Stimulated activated CD4-positive, alpha-beta T cell treated with anti-CD3 and anti-CD28 coated beads, TNF-alpha, amount 100 ng/mL, for 48 hours (primary cell): ENCODE measurements at places on chromosomes 13 and 19.

- DNase-seq: no peak
Observed at GRCh38 chr13:39955560-39955959, 300.1 kb downstream of the COG6 start.

DNA sequence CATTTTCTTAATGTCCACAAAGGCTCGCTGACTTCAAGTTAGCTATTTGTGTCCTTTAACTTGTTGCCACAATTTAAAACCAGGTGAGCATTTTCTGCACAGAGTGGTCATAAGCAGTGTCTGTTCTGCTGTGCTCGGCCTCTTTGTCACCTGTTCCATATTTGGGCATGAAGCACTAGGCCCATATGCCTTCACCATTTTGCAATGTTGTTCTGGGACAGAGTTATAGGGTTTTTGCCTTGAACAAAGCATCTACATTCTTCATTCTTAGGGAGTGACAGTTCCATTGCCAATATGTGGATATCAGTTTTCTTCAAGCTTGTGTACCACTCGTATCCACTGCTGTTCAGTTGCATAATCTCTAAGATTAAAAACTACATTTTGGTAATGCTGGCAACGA is 56.1 kb downstream of the LRCH1 start:
- DNase-seq: no peak

DNA sequence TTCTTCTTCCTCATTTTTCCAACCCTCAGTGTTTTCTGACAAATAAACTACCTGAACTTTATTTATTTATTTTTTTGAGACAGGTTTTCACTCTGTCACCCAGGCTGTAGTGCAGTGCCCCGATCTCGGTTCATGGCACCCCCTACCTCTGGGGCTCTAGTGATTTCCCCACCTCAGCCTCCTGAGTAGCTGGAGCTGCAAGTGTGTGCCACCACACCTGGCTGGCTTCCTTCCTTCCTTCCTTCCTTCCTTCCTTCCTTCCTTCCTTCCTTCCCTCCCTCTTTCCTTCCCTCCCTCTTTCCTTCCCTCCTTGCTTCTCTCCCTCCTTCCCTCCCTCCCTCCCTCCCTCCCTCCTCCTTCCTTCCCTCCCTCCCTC is 32.3 kb downstream of the KCTD4 start:
- no peak for DNase-seq

- no peak for DNase-seq
Observed at GRCh38 chr13:107069108-107069776, 501.3 kb upstream of the ARGLU1 start.

- no peak for DNase-seq
Observed at GRCh38 chr19:1230783-1231489, 6.9 kb downstream of the CBARP start.

DNA sequence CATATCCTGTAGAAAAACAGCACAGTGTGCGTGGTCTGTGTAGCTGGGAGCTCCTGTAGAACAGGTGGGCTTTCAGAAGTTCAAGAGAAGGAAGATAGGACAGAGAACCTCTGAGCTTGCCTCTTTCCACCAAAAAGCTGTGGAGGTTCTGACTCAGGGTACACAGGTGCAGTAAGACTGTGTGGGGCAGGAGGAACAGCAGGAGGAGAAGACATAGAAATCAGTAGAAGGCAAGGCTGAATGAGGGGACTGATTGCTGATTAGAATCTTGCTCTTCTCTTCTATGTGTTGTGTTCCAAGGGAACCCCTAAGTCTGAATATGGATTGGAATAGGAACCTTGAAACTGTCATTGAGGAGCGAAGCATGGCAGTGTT is 122.7 kb downstream of the AKAP11 start:
- DNase-seq: no peak

GRCh38 chr19:4374498-4375163 is 25.7 kb downstream of the SH3GL1 start:
- DNase-seq: no peak

DNA sequence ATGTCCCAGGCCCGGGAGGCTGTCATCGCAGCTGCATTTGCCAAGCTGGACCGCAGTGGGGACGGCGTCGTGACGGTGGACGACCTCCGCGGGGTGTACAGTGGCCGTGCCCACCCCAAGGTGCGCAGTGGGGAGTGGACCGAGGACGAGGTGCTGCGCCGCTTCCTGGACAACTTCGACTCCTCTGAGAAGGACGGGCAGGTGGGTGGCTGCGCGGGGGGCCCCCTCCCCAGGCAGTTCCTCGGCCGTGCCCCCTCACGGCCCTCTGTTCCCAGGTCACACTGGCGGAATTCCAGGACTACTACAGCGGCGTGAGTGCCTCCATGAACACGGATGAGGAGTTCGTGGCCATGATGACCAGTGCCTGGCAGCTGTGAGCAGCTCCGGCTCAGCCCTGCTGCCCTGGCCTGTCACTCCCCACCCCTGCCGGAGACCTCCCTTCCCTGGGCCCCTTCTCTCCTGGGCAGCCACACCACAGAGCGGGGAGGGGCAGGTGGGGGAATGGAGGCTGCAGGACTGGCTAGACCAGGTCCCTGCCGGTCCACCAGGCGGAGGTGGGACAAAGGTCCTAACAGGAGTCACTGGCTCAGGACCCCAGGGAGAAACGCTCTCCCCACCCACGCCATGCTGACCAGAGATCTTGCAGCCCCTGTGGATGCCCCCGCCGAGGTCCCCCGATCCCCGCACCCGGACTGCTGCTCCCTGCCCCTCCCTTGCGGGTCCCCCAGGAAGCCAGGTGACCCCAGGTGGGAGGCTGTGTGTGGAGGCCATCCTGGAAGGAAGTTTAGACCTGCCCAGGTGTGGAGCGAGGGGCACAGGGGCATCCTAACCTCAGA is 1.1 kb downstream of the CAPS start:
- DNase-seq: no peak

DNA sequence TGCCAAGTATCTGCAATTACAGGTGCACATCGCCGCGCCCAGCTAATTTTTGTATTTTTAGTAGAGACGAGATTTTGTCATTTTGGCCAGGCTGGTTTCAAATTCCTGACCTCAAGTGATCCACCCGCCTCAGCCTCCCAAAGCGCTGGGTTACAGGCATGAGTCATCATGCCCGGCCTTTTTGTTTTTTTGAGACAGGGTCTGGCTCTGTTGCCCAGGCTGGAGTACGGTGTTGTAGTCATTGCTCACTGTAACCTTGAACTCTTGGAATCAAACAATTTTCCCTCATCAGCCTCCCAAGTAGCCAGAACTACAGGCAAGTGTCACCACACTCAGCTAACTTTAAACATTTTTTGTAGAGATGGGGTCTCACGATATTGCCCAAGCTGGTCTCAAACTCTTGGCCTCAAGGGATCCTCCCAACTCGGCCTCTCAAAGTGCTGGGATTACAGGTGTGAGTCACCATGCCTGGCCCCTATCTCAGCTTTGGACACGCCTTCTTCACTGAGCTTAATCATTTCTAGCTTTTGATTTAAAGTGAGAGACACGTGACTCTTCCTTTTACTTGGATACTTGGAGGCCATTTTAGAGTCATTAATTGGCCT is 4.0 kb upstream of the IRGC start:
- DNase-seq: no peak

- DNase-seq: no peak
Observed at GRCh38 chr19:35746087-35746462, 624 bp downstream of the PSENEN start.
